ENCODE measurements at places on chromosomes 5 and 9.

- no peak for DNase-seq
Measured at GRCh38 chr9:6014670-6015270, 654 bp downstream of the RANBP6 start.

GRCh38 chr9:129664746-129665388, 580 bp upstream of the PRRX2 start:
- DNase-seq: peak; percentile 55

GRCh38 chr5:133246376-133247150, 194.8 kb downstream of the HSPA4 start:
- DNase-seq: no peak

- DNase-seq: no peak
Measured at GRCh38 chr5:25119650-25120049, 474.9 kb upstream of the CDH10 start.

GRCh38 chr9:38294220-38294960, 98.1 kb upstream of the ALDH1B1 start:
- no peak for DNase-seq

- DNase-seq: no peak
Measured at GRCh38 chr9:3027210-3027609, 183.3 kb upstream of the PUM3 start.

- DNase-seq: no peak
Measured at GRCh38 chr5:133298447-133298846, 246.6 kb downstream of the HSPA4 start.

DNA sequence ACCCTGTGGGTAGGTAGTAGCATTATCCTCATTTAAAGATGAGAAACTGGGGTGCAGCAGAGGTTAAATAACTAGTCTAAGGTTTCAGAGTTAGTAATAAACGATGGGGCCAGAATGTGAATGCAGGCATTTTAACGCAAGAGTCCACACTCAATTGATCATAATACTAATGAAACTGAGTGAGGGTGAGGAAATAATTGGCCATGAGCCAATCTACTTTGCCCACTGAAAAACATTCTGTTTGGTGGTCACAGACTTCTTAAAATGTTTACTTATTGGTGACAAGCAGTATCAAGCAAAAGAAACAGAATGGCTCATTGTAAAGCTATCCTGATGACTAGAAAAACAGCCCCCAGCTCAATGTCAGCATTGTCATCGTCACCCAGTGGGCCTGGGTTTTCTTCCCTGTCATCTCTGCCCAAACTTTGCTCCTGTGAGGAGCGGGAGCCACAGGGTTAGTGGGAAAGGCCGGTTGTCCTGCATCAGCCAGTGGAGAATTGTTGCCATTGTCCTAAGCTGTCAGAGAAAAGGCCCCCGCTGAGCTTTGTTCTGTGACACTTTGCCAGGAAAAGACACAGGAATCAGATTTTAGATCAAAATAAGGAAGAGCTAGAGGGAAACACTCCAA, 77.3 kb upstream of the MAN2A1 start:
- peak; percentile 84 for DNase-seq

GRCh38 chr5:128539038-128539429, 989 bp upstream of the FBN2 start:
- DNase-seq: no peak

DNA sequence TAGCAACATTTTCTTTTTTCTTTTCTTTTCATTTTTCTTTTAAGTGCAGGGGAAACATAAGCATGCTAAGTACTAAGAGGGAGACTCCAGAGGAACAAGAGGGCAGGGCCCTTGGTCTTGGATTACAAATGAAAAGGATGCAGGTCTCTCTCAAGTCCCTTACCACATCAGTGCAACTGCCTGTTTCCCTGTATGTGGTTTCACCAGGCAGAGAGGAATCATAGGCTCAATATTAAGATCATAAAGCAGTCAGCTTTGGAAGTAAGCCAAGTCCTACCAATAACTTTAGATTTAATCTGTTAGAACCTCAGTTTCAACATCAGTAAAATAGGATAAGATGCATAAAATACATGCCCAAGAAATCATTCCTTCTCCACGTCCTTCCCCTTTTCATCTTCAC, 422.7 kb upstream of the PAPPA start:
- no peak for DNase-seq

GRCh38 chr5:31617867-31618266, 21.1 kb upstream of the PDZD2 start:
- DNase-seq: no peak

DNA sequence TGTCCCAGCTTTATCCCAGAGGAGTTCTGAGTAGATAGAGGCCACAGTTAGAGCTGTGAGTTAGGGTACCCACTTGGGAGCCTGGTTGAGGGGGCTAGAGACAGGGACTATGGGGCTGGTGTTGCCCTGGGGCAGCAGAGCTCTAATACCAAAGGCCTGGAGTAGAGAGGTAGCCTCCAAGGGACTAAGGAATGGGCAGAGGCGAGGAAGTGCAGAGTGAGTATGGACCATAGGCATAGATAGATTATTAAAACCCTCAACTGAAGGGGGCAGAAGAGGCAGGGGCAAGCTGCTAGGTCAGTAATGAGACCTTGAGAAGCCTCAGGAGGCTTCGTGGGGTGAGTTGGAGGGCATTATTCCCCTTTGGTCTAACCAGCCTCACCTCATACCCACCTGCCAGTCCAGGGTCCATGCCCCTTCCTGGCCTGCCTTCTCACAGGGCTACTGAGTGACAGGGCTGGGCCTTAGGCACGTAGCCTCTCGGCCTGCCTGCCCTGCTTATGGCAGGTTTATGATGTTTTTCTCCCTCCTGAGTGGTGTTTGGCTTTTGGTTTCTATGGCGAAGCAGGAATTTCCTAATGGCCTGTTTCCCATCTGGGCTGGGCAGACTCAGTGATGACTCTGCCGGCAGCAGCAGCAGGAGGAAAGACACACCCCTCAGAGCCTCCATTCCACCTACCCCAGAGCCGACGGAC, 8.0 kb downstream of the PDLIM4 start:
- no peak for DNase-seq

GRCh38 chr5:6201631-6202030, 176.7 kb downstream of the MED10 start:
- no peak for DNase-seq

- no peak for DNase-seq
Measured at GRCh38 chr9:93422977-93423616, 28.4 kb upstream of the FAM120A start.

DNA sequence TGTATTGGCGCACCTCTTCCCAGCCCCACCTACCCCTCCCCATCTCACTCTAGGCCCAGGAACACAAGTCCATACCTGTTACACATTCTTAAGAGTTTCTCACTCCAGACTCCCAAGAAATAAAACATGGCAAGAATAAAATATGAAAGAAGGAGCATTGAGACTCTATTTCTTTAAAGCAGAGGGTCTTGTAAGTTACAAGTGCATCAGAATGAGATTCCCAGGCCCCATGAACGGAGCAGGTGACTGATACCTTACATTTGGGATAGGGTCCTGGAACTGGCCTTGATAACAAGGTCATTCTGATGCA, 5.7 kb downstream of the EGR1 start:
- DNase-seq: no peak

DNA sequence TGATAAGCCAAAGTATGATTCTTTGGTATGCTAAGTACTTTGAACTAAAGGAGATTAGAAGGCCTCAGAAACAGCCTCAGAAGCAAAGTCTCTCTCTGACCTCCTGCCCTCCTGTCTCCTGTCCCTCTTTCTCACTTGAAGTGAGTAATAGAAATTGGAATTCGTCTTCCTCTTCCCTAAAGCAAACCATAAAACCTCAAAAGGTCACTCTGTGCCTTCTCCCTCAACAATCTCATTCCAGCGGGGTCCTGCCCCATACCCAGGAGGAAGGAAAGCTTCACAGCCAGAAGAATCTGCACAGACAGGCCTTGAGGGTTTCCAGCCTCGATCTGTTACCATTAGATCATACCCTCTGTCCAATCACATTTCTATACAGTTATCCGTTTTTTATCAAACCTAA, 87.8 kb downstream of the HAPLN1 start:
- DNase-seq: no peak

GRCh38 chr5:40774623-40775022, 18.9 kb upstream of the TTC33 start:
- DNase-seq: no peak

DNA sequence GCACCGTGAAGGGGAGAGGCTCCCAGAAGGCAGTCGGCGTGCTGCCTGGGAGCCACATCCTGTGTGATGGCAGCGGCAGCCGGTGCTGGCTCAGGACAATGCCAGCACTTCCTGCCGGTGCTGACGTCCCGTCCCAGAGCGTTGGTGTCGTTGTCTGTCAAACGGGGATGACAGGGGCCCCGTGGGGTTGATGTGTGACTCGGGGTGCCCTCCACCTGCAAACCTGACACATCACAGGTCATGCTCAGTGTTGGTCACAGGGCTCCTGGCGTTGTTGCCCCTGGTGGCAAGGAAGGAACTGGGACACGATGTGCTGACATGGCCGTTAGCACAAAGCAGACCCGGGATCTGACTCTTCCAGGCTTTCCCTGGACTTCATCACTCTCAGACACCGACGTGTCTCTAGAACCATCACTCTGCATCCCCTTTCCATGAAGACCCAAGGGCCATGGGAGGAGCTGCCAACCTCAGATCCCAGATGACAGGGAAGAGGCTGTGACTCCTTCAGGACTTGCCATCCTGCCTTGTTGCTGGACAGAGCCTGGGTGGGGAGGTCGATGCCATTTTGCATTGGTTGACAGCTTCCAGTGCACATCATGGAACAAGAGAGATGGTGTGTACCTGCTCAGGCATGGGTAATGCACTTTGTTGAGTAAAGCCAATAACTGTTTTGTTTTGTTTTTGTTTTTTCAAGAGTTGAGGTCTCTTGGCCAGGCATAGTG, 21.5 kb downstream of the PLPP7 start:
- DNase-seq: peak; percentile 18

- DNase-seq: no peak
Measured at GRCh38 chr9:107547772-107548297, 58.3 kb upstream of the KLF4 start.

DNA sequence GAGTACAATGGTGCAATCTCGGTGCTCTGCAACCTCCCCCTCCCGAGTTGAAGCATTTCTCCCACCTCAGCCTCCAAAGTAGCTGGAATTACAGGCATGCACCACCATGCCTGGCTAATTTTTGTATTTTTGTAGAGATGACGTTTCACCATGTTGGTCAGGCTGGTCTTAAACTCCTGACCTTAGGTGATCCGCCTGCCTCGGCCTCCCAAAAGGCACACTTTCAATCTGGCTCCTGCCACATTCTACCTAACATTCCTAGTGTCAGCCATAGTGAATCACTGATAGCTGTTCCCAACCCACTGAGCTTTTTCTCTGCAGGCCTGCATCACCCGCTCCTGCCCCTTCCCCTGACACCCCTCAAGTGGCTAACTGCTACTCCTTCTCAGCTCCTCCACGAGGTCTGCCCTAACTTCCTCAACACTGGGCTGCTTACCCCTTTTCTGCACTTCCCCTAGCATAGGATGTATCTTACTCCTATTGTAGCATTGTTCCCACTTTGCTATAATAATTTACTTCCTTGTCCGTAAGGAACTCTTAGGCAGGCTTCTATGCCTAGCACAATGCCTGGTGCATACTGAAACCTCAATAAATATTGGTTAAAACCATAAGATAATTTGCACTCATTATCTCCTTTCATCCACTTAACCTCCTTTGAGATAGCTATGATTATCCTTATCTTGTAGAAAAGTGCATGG, 42.0 kb upstream of the LIFR start:
- no peak for DNase-seq

DNA sequence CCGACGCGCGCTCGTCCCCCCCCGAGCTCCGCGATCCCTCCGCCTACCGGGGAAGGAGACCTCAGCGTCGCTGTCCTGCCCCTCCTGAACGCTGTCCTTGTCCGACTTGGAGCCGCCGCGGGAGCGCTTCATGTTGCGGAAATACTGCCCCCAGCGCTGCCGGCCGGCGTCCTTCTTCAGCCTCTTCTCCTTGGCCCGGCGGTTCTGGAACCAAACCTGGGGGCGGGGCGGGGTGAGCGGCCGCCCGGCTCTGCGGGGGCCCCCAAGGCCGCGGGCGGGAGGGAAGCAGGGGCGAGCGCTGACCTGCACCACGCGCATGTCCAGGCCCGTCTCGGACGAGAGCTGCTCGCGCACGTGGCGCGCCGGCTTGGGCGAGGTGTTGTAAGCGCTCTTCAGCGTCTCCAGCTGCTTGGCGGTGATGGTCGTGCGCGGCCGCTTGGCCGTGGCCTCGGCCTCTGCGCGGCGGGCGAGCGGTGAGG, 6.3 kb downstream of the LHX3 start:
- DNase-seq: peak; percentile 70

- DNase-seq: no peak
Measured at GRCh38 chr9:127634021-127634420, 21.9 kb downstream of the STXBP1 start.

- peak; percentile 19 for DNase-seq
Measured at GRCh38 chr5:128667152-128667551, 129.1 kb upstream of the FBN2 start.

- DNase-seq: peak; percentile 72
Measured at GRCh38 chr9:94656200-94656599, 16.9 kb upstream of the FBP1 start.

DNA sequence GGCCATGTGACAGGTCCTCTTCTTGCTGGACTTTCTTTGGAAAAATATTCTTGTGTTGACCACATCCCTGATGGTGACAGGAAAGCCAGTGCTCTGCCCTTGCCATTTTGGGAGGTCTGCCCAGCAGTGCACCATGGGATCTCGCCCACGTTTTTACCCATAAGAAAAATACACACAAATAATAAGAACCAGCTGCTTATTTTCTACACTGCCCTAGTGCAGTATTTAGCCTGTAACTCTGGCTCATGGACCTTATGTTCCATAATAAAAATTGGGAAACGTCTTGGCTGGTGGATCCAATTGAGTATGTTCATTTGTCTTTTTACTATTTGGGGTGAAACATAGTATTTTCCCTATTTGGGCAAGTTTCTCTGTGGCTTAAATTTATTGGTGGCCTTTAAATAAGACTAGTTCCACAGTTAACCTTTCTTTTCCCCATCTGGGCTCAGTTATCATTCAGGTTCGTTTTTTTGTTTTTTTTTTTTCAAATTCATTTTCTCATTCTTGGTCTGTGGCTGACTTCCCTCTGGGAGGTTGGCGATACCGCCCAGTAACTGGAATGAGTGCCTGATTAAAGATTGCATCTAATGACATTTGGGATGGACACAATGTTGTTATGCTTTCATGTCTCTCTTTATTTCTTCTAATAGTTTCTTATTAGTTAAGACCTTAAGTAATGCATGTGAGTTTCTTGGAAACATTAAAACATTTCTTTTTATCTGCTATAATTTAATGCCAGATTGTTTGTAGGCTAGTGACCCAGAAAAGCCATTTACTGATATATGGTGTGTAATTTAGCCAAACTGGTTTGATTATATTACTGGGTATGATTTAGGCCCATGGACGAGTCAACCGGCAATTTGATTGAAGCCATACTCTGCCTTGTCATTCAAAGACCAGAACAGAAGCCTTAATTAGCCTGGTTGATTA, 163.7 kb downstream of the FGF10 start:
- DNase-seq: no peak

- DNase-seq: no peak
Measured at GRCh38 chr9:93093127-93093876, 2.7 kb upstream of the CARD19 start.

DNA sequence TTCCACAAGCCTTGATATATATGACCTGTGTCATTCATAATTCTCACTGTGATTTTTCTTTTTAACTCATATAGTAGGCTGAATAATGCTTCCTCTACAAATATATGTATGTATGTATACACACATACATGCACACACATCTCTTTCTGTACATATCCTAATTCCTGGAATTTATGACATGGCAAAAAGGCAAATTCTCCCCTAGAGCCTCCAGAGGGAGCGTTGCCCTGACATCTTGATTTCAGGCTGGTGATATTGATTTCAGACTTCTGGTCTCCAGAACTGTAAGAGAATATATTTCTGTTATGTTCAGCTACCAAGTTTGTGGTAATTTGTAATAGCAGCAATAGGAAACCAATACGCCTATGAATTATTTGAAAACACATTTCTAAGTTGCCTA, 166.6 kb upstream of the GAS1 start:
- no peak for DNase-seq

All from neural progenitor cell (in vitro differentiated cells).